Vagina (tissue), 2 donors: ENCODE measurements at places on chromosomes 3 and 15. TPM values are rescaled to one million over a fixed set of nuclear protein-coding genes. Genes with fewer than 3 reads are reported as not detected.

DNA sequence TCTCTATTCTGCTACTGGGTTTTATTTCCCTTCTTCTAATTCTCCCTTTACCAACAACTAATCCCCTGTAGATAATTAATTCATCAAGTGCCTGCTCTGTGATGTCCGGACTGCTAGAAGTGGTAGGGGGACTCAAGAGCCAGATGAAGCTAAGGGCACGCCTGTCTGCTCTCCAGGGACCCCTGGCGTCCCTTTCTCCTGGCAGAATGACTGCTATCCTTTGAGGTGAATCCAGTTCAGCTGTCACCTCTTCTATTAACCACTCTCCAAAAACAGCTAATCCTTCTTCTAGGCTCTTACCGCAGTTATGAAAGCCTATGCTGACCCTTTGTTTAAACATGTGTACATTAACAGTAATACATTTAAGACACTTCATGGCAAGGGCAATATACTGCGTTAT lies 1.4 kb upstream of the CHRNA7 start:
- no peaks in the 10 kb centered on the region for H3K36me3 ChIP-seq
- H3K27me3 ChIP-seq: no peaks in the 10 kb centered on the region
- no peak overlapping the region for H3K27ac ChIP-seq

- no peak for DNase-seq
- no peaks in the 10 kb centered on the region for H3K27me3 ChIP-seq
- peak overlapping the region; percentile 60 for H3K4me3 ChIP-seq
- H3K36me3 ChIP-seq: peaks cover 6% of the 10 kb centered on the region
- H3K4me1 ChIP-seq: peaks cover 34% of the 10 kb centered on the region
- H3K27ac ChIP-seq: peak overlapping the region; percentile 79
These were observed 1.3 kb upstream of the HACD2 start for GRCh38 chr3:123586131-123586530.

GRCh38 chr3:170426240-170426797 lies 7.7 kb downstream of the CLDN11 start:
- no peak for DNase-seq
- no peak overlapping the region for H3K27ac ChIP-seq
- no peak overlapping the region for H3K4me3 ChIP-seq
- peaks cover 6% of the 10 kb centered on the region for H3K4me1 ChIP-seq
- H3K36me3 ChIP-seq: no peaks in the 10 kb centered on the region

DNA sequence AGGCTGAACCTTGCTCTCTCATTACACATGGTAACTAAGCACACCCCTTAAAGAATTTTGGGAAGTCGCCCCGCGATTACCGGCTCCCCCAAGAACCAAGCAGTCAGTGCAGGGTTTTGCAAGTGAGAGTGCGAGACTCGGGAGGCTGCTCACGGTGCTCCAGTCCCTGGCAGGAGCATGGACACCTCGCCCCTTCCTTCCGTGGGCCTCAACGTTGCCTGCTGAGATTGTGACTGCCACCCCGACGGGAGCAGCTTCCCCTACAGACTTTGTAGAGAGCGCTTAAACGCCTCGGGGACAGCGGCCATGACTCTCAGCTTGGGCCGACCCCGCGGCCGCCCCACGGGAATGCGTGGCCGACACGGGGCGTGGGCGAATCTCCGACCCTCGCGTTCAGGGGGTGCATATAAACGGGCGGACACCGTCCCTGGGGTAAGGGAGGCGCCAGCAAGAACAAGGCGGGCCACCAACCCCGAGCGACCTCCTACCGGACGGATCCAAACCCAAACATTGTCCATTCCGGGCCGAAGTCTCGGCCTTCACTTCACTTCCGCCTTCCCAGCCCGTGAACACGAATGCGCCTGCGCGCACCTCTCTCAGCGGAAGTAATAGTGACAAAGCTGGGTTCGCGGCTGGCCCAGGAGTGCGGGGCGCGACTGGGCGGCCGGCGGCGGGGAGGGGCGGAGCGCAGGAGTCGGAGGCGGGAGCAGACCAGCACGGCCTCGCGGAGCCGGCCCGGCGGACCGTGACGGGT lies at the start of gene ATP2C1:
TSS of gene ATP2C1 (plus strand) at position 709 of the 754 bp plus-strand sequence. CDS start 686 bp downstream, outside the sequence.
- peak within 1 kb of the TSS; percentile 65 for H3K4me3 ChIP-seq
- peak; percentile 95 for DNase-seq
- H3K27ac ChIP-seq: peak within 1 kb of the TSS; percentile 95
- H3K27me3 ChIP-seq: no peaks in the 10 kb centered on the region
- peaks cover 32% of the 10 kb centered on the region for H3K4me1 ChIP-seq

- H3K27ac ChIP-seq: no peak overlapping the region
- no peak for DNase-seq
- H3K4me1 ChIP-seq: no peaks in the 10 kb centered on the region
These were observed 408.9 kb upstream of the WNT5A start for GRCh38 chr3:55895897-55896566.

GRCh38 chr3:184812662-184813042 lies 686 bp downstream of the VPS8 start:
- H3K27ac ChIP-seq: peak overlapping the region; percentile 80
- H3K36me3 ChIP-seq: no peaks in the 10 kb centered on the region
- peak overlapping the region; percentile 76 for H3K4me3 ChIP-seq
- H3K4me1 ChIP-seq: peaks cover 15% of the 10 kb centered on the region
- no peak for DNase-seq
- no peaks in the 10 kb centered on the region for H3K27me3 ChIP-seq

DNA sequence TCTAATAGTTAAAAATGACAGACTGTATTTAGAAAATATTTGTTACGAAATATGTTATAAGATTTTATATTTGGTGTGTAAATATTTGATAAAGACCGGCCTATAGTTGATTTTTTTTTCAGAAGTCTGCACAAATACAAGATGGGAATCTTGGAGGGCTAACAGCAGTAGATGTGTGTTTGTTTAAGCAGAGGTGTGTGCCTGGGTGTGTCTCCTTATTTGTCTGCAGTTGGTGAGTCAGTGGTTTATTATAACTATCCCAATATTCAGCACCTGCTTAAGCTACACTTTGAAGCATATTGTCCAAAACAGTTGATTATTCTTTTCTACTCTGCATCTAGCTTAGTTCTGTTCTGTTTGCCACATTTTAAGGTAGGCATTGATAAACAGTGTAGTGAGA lies 12.4 kb downstream of the GLCE start:
- no peak for DNase-seq
- H3K27me3 ChIP-seq: no peaks in the 10 kb centered on the region
- no peaks in the 10 kb centered on the region for H3K4me1 ChIP-seq
- no peak overlapping the region for H3K4me3 ChIP-seq

GRCh38 chr15:34813446-34814190 lies 18.3 kb upstream of the ACTC1 start:
- no peak for DNase-seq
- H3K4me3 ChIP-seq: no peak overlapping the region
- no peaks in the 10 kb centered on the region for H3K4me1 ChIP-seq
- no peaks in the 10 kb centered on the region for H3K27me3 ChIP-seq
- no peak overlapping the region for H3K27ac ChIP-seq

GRCh38 chr15:35460616-35461015 lies 85.3 kb downstream of the DPH6 start:
- H3K27me3 ChIP-seq: no peaks in the 10 kb centered on the region
- no peaks in the 10 kb centered on the region for H3K36me3 ChIP-seq
- no peak for DNase-seq
- H3K27ac ChIP-seq: no peak overlapping the region

DNA sequence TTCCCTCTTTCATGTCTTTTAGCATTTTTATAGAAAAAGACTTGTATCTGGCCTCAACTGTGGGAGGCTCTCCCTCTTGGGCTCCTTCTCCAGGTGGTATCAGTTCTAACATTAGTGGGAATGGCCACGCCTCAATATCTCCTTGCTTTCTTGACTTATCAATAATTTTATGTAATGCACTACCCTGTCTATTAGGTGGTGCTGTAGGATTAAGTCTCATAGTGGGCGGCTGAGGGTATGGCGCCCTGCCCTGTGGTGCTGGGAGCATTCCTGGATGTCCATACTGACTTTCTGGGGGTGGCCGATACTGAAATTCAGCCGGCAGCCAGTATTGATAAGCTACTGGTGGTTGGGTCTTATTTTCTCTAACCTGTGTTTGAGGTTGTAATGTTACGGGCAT lies 8.7 kb upstream of the RPUSD3 start:
- no peak overlapping the region for H3K4me3 ChIP-seq
- no peak overlapping the region for H3K27ac ChIP-seq
- H3K27me3 ChIP-seq: no peaks in the 10 kb centered on the region

DNA sequence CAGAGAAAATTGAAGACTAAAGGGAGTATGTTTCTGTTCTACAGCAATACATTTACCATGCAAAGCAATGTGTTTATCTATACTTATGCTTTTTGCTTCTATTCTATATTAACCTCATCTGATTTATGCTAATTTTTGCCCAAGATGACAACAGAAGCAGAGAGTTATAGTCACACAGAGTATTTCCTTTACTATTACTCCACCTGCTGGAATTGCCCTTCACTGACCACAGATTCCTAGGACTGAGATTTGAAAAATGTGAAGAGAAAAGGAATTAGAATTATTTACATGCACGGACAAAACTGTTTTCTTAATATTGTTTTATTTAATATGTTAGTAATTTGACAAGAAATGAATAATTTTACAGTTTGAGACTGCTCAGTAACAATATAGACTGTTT lies 745.6 kb downstream of the VGLL3 start:
- DNase-seq: no peak
- no peaks in the 10 kb centered on the region for H3K27me3 ChIP-seq

DNA sequence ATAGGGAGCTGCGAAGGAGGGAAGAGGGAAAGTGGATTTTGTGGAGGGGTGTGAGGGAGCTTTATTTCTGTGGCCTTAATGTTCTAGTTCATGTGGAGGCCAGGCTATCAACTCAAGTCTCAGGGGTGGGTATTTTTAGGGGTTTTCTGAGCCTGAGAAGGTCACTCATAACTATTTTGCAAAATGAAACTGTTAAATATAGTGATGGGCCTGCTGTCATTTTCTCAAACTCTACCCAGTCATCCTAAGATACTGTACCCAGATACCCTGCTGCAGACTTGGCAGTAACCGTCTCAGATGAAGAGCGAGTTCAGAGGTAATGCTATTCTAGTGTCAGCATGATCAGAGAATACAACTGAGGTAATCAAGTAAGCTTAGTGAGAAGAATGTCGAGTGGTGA lies 545.0 kb upstream of the TBL1XR1 start:
- H3K27ac ChIP-seq: no peak overlapping the region
- no peaks in the 10 kb centered on the region for H3K36me3 ChIP-seq
- H3K27me3 ChIP-seq: no peaks in the 10 kb centered on the region
- no peak for DNase-seq
- H3K4me1 ChIP-seq: no peaks in the 10 kb centered on the region

GRCh38 chr3:124037326-124037725 lies 45.4 kb upstream of the ROPN1 start:
- DNase-seq: no peak
- H3K4me3 ChIP-seq: no peak overlapping the region
- peaks cover 10% of the 10 kb centered on the region for H3K4me1 ChIP-seq
- H3K27ac ChIP-seq: no peak overlapping the region

DNA sequence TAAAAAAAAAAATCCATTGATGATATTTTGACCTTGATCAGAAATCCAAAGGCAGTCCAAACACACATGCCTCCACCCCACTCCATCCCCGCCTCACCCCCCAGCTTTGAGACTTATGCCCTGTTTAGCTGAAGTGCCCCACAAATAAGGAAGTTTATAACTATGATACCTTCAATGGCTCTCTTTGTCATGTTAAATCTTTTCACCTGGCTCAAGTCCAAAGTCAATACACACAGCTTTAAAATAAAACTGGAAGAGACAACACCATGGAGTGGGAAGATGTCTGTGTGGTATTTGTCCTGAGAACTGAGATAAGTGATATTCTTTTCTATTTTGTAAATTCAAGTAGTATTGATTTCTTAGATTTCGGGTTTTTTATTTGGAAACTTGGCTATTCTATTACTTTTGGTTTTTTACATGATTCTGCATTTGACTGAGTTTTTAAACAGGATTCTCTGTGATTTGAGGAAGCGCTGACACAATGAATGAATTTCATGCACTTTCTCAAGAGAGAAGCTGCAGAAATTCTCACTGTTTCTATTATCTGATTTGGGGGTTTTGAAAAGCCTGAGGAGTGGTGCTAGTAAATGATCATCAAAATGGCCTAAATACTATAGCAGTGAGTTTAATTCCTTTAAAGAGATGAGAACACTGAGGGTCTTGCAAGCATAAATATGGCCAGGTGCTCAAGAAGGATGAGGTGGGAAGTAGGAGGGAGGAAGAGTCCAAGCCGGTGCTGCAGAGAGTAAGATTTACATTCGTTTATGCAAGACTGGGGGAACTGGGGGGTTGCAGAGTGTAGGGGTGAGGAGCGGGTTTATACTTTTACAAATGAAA lies 5.2 kb downstream of the FOXB1 start:
- peaks cover 17% of the 10 kb centered on the region for H3K27me3 ChIP-seq
- H3K36me3 ChIP-seq: no peaks in the 10 kb centered on the region
- peaks cover 27% of the 10 kb centered on the region for H3K4me1 ChIP-seq
- no peak overlapping the region for H3K4me3 ChIP-seq

GRCh38 chr3:16496008-16496407 lies 17.5 kb downstream of the RFTN1 start:
- H3K27ac ChIP-seq: no peak overlapping the region
- H3K4me3 ChIP-seq: no peak overlapping the region
- H3K36me3 ChIP-seq: no peaks in the 10 kb centered on the region
- H3K4me1 ChIP-seq: peaks cover 17% of the 10 kb centered on the region

Gene PLS1
- total RNA-seq: 3.9 TPM

Gene MESP1
- total RNA-seq: 2.7 TPM

Gene NAA80
- total RNA-seq: 10.1 TPM

Gene DLEC1
- 0.25 TPM for total RNA-seq

Gene LIPC
- total RNA-seq: not detected
